LoVo (cell line): ENCODE measurements at places on chromosomes 16 and 17.
A peak's percentile ranks its signal among the peaks of the same experiment; 100 is the strongest.

GRCh38 chr16:262121-262745 lies 13.5 kb downstream of the RGS11 start:
- DNase-seq = no peak

GRCh38 chr16:58789351-58789750 lies 55.2 kb upstream of the GOT2 start:
- DNase-seq = no peak

GRCh38 chr17:9408381-9408780 lies 167.2 kb downstream of the STX8 start:
- no peak for DNase-seq

GRCh38 chr17:42199416-42200011 lies 5.2 kb upstream of the GHDC start:
- no peak for DNase-seq

DNA sequence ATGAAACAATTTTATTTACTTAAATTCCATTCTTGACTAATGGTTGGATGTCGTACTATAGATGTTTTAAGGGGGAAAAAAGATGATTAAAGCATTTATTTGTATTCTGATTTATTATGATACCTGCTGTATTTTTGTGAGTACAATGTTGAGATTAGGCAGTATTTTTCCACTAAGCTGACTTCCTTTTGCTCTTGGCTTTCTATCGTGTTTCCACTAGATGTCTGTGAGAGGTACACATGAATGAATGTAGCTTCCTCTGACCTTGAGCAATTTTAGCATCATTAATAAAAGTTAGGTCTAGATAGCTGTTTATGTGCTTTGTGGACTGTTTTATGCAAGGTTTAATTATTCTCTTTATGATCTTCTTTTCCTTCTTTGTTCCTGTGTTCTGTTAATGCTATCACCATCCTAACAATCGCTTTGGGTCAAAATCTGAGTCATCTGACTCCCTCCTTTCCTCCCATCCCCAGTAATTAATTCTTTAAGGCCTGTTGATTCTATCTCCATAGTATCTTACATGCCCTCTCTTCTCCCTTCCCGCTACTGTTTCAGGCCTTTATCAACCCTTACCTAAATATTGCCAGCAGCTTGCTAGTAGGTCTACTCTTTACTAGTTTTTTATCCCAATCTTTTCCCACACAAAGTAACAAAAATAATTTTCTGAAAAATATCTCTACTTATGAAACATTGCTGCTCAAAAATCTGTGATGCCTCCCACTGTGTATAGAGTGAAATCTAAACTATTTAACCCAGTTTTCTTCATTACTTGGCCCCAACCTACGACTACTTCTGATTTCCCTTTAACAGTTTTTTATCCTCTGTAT lies 76.0 kb downstream of the VMP1 start:
- DNase-seq = peak; percentile 62

DNA sequence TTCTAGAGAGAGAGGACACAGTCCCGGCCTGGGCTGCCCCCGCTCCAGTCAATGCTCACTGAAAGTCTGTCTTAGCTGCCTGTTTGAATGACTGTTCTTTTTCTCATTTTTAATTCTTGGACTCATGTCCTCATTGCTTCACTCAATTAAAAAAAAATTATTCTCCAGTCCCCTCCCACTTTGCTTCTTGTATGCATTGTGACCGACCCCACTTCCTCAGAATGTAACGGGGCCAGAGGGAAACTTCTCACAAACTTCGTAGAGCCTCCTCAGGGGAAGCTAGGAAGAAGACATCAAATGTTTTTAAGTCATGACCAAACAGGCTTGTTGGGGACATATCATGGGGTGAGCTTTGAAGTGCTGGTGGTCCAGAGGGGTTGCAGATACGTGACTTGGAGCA lies 113.2 kb downstream of the CCDC182 start:
- no peak for DNase-seq

DNA sequence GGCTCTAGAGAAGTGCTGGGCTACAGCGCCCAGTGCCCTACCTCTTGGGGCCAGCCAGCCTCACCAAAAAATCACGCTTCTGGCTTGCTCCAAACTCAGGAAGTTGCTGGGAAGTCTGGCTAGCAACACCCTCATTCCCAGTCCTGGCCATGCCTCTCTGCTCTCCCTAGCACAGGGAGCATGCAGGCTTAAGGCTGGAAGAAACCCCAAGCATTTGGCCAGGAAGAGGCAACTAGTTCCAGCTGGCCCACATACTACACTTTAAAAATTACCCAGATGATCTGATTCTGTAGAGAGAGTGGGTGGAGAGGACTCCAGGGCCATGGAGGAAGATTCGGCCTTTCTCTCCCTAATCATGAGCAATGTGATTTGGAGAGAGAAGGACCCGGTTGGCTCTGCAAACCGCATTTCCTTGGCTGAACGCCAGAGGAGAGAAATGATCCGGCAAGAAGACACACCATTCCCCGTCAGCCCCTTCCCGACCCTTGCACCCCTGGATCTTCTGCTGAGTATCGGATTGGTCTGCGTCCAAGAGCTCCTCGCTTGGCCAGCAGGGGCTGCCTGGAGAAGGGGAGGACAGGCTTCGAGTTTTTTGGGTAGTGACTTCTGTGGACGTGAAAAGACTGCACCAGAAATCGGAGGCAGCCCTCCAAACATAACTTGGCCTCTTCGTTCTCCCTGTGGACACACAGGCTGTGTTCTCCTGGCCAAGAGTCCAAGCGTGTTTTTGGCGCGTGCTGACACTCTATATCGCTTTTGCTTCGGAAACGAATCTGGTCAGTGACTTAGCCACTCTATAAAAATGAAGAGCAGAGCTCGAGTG lies 406.3 kb downstream of the WWOX start:
- DNase-seq = no peak

DNA sequence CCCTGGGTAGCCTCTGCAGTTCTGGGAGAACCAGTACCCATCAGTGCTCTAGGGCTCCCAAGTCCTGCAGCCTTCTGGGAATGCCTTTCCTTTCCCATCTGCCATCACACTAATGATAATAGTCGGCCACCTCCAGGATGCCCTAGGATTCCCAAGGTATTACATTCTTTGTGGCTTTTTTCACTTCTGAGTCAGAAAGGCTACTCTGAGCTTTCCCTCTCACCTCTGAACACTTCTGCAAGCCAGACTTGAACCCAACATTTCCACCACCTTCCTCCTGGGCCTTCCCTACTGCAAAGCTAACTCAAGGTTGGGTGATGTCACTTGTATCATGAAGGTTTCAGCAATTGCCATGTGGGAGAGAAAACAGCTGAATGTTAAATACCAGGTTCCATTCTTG lies 49.7 kb upstream of the CCL2 start:
- DNase-seq = no peak

DNA sequence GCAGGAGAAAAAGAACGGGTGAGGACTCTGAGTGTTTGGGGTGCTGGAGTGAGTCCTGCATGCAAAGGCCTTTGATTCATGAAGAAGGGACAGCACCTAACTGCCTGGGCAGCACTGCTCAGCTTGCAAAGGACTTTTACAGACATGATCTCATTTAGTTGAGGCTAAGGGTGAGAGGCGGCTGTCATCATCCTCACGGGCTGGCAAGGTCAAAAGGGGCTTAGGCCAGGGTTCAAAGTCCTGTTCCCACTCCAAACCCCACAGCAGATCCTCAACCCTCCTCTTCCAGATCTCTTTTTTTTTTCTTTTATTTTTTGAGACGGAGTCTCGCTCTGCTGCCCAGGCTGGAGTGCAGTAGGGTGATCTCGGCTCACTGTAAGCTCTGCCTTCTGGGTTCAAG lies 4.8 kb downstream of the RHBDF2 start:
- no peak for DNase-seq

DNA sequence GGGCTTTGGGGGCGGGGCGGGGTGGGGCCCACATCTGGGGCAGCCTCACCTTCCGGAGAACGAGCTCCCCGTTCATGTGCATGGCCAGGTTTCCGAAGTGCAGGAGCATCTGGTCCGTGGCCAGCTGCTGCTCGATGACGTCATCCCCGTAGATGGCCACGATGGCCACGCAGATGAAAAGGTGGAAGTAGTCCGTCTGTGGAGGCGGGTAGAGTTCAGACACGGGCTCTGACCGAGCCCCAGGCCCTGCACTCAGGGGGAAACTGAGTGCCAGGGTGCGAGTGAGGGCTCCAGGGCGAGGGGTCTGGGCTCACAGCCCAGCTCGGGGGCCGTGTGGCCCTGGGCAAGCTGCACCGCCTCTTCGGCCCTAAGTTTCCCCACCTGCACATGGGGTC lies 93.7 kb downstream of the TBC1D16 start:
- DNase-seq = no peak

DNA sequence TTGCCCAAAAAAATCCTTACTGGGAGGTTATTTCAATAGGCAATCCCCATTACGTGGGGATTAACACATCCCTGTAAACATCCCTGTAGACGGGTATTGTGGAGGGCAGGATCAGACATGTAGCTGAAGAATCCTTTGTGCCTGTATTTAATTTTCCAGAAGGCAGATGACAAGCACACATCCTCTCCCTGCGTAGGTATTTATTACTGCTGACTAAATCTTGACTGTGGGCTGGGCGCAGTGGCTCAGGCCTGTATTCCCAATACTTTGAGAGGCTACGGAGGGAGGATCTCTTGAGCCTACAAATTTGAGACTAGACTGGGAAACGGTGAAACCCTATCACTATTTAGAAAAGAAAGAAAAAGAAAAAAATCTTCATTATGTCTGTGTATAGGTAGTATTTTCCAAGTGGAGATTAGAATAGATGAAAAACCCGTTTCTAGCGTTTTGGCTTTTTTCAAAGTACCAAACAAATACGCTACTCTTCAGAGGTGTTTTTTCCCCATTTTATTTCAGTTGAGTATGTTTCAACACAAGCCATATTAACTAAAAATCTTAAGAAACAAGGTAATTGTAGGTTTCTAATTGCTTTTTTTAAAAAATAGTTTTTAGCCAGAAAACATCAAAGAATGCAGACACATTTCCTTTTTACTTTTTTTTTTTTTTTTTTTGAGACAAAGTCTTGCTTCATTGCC lies 1.5 kb upstream of the MARF1 start:
- peak; percentile 91 for DNase-seq

GRCh38 chr17:16947470-16947869 lies 24.4 kb downstream of the TNFRSF13B start:
- DNase-seq = no peak

- peak; percentile 5 for DNase-seq
Measured at GRCh38 chr16:62041401-62041800, 5.2 kb upstream of the CDH8 start.

DNA sequence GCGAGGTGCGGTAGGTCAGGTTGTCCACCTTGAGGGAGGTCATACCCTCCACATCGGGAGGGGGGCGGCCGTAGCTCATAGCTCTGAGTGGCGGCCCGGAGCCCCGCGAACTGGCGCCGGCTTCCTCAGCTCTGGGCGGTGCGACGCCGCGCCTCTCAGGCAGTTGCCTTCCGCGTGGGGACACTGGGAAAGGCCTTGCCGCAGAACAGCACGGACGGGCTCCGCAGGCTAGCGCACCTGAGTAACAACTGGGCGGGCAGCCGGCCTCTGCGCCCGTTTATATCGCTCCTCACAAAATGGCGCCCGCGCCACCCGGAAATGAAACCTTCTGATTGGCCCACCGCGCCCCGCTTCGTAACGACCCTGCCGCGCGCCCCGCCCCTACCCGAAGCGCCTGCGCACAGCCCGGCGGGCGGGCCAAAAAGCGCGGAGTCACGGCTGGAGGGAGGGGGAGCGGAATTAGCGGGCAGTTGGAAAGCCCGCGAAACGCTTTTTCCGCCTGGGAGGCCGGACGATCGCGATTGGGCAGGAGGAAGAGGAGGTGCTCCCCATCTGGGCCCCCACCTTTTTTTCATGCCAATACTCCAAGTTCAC lies at the start of gene SRSF2:
Gene SRSF2 (minus strand): TSS at position 250 of the 594 bp plus-strand sequence. CDS start 171 bp downstream, at position 79.
- DNase-seq = peak; percentile 98

GRCh38 chr17:77083531-77083930 lies 57.2 kb upstream of the SEC14L1 start:
- no peak for DNase-seq

DNA sequence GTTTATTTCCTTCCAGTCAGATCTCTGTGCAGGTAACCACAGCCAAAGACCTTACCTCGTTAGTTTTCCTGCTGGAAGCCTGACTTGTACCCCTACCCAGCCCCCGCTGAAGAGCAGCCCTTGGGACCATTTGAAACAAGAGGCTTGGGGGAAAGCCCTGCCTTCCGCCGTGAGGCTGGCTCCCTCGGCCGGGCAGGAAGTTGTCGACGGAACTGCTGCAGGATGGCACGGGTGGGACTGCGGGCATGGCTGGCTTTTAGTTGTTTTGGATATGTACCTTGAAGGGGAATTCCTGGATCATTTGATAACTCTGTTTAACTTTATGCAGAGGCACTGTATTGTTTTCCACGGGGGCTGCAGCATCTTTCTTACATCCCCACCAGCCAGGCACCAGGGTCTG lies 49.0 kb upstream of the ENDOV start:
- DNase-seq = no peak

DNA sequence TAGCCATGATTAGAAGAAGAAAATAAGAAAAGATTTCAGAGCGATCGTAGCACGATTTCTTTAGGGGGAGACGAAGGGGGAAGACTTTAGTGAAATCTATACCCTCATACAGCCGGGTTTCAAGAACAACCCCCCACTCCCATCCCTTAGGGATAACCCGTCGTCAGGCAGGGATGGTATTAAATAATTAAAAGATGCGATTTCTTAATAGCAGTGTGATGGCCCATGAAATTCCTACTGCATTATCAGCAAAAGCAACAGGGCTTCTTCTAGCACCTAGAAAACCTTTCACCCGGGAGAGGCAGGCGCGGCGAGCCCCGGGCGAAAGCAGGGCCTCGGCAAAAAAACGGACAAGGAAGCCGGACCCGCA lies 1.4 kb downstream of the CDH11 start:
- DNase-seq = no peak

GRCh38 chr16:71216714-71217113 lies 13.8 kb downstream of the HYDIN start:
- no peak for DNase-seq

DNA sequence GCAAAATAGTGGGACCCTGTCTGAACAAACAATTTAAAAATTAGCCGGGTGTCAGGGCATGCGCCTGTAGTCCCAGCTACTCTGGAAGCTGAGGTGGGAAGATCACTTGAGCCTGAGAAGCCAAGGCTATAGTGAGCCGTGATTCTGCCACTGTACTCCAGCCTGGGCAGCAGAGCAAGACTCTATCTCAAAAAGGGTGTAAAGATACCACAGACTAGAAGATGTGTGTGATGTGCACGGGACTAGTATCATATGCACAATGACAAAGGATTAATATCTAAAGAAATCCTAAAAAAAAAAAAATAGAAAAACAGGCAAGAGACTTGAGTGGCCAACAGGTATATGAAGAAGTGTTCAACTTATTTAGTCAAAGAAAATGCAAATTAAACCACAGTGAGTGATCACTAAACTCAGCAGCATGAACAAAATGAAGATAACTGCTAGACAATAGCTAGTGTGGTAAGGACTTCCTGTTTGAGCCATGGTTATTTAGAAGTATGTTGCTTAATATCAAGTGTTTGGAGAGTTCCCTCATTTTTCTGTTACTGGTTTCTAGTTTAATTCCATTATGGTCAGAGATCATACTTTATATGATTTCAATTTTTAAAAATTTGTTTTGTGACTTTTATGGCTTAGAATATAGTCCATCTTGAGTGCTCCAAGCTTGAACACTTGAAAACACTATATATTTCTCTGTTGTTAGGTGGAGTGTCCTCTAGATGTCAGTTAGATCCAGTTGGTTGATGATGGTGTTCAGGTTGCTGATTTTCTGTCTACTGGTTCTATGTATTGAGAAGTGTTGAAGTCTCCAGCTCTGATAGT lies 14.7 kb upstream of the SLX4 start:
- no peak for DNase-seq
